ENCODE measurements at places on chromosomes 7 and 10.

GRCh38 chr10:31479752-31480151 is 160.7 kb downstream of the ZEB1 start:
- DNase-seq, result no peak

GRCh38 chr10:70528741-70529362 is 50.3 kb downstream of the PALD1 start:
- no peak for DNase-seq

- no peak for DNase-seq
These were observed 59.9 kb downstream of the INSIG1 start for GRCh38 chr7:155357573-155358041.

DNA sequence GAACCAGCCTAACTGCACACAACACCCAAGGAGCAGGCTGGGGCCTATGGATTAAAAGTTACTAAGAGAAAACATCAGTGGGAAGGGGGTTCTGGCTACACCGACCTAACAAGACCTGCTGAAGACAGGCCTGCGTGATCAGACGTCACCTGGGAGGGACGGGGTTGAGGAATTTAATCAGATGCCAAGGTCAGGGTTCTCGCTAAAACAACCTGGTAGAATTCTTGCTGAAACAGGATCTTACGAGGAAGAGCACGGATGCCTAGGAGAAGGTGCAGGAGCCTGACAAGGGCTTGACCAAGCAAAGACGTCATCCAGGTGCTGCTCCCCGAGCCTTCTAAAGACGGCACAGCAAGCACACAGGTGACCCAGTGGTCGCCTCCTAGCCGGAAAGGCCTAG is 1.6 kb downstream of the IDI2 start:
- DNase-seq, result no peak

DNA sequence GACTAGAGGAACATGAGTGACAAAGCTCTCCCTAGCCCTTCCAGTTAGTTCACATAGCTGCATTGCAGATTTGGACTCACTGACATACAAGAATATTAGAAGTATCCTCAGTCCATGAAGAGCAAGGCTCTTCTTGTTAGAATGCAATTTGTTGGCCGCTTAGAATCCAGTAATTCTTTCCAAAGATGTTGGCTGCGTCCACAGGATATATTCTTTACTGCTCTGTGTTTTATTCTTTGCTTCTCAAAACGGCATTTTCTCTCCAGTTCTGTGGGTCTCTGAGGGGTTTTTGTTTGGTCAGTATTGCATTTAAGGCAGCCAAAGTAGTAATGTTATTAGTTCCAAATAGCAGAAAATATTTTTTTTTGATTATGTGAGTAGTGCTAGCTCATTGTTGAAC is 588.6 kb downstream of the DNAJB9 start:
- DNase-seq, result no peak

DNA sequence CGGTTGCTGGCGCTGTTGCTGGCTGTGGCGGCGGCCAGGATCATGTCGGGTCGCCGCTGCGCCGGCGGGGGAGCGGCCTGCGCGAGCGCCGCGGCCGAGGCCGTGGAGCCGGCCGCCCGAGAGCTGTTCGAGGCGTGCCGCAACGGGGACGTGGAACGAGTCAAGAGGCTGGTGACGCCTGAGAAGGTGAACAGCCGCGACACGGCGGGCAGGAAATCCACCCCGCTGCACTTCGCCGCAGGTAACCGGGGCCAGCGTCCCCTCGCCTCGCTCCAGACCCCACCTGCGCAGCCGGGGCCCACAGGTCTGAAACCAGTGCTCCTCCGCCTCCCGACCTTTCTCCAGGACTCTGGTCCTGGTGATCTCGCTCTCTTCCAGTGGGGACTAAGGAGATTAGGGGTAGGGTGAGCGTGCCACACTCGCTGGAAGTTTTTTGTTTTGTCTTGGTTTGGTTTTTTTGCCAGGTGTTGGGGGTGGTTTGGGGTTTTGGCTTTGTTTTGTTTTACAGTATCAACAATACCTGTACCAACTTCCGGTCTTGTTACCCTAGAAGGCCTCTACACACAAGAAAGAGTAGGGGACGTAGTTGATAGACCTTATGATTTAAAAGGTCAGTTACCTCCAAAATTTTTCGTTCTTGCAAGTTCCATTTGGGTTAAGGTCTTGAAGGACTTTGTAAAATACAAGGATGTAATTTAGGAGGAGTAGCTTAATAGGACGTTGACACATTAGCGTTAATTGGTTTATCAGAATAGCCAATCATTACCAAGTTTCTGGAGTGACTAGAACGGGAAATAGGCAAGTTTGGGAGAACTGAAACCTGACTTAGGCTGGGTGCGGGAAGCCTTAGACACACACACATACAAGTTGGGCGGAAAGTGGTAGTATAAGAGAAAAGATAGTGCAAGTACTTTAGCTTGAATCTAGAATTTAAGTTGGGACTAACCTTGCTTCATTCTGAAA is 704 bp downstream of the TNKS2 start:
- DNase-seq, result peak; percentile 16

DNA sequence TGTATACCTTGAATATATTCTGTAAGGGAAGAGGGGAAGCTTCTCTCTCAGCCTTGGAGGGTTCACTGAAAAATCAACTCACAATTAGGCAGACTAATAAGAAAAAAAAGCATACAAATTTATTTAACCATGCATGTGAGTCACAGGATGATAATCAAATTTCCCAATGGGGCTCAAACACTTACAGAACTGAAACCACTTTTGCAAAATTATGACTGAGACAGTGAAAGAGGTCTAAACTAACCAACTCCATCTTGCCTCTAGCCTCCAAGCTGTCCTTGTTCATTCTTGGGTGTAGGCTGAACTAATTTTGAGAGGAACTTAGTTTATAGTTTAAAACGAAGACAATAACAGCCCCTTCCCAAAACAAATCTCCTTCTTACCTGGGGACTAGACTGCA is 618.3 kb upstream of the AUTS2 start:
- no peak for DNase-seq

GRCh38 chr7:94957061-94957460 is 49.7 kb downstream of the PPP1R9A start:
- no peak for DNase-seq

GRCh38 chr7:131057015-131057793 is 270.5 kb upstream of the MKLN1 start:
- no peak for DNase-seq

DNA sequence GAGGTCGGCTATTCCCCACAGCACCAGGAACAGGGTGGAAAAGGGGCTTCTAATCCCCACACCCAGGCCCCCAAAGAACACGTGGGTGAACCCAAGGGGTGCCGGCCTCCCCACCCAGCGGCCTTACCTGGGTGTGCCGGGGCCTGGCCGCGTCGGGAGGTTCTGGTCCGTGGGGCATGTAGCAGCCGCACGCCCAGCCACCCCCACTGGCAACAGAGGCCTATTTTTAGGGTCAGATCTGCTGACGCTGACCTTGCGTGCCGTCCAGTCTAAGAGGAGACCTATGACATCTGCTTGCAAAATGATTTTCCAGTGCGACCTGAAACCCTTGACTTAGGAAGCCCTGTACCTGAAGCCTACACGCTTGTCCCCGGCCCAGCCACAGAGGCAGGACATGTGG is 38.0 kb upstream of the SAMD8 start:
- no peak for DNase-seq

DNA sequence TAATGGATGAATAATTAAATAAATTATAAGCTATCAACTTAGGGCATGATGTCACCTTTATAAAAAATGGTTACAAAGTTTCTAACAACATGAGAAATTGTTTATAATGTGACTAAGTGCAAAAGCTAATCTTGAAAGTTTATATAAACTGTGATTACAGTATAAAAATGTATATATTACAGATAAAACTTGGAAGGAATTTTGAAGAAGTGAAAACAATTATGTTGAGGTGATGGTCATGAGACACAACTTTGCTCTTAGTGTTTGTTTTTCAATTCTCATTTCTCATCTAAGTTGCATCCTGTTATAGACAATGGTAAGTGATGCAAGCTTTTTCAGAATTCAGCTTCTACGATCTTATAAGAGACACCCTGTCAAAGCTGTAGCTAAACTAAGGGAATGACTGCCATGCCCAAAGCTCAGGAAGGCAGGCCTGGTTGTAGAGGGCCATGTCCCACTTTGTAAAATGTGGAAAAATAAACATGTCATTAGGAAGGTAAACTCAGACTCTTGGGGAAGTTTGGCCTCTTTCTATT is 23.9 kb downstream of the MACC1 start:
- DNase-seq, result no peak

DNA sequence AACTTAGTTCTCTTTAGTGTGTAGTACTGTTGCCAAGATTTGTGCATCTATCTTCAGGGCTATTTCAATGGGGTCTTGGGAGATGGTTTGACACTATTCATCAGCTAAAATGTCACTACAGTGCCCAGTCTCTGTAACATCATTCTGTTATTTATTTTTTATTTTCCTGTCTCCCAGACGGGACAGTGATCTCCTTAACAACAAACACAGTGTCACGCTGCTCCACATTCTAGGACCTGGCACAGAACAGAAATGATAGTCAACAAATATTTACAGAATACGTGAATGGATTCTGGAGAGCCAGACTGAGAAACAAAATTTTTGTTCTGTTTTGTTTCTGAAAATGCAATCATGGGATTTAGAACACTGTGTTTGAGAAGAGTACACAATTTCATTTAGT is 937.7 kb upstream of the LRRN3 start:
- DNase-seq, result no peak

DNA sequence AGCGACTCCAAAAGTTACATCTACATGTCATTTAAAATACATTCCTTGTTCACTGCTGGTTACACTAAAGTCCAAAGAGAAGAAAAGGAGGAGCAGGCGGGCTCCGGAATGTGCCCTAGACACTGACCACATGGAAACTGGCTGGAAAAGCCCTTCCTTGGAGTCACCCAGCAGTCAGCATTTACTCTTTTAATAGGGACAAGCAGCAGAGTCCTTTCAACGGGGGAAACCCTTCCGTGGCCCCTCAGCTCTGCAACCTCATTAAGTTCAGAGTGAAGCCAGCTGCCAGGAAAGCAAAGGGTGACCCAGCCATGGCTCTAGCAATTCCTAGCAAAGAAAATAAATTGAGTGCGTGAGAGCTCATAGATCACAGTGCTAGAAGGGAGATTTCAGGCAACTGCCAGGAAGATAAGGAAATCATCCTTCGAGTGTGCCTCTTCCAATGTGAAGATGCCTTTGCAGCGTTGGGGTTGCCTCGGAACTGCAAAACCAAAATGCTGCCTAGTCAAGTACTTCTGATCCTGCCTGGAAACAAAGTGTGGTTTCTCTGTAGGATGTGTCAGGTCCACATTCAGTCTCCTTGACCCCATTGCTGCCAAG is 101.6 kb downstream of the SORBS1 start:
- DNase-seq, result no peak

- DNase-seq, result no peak
These were observed 67.9 kb downstream of the CELF2 start for GRCh38 chr10:11085545-11085944.

- no peak for DNase-seq
These were observed 17.6 kb downstream of the SFTPA2 start for GRCh38 chr10:79542626-79543025.

DNA sequence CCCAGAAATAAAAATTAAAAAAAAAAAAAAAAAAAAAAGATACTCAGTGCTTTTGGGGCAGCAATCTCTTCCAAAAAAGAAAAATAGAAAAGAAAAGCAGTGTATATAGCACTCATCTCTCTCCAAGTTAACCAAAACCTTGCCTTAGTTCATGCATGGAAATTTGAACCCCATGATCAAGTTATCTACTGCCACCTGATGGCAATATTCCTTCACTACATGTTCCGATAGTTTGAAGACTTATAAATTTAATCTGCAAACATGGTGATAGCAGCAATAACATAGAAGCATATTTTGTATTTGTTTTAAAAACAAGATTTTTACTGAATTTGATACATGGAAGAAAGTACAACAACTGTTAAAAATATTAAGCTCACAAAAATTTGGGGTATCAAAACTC is 48.6 kb upstream of the SLIT1 start:
- no peak for DNase-seq

GRCh38 chr10:31001740-31002139 is 29.9 kb downstream of the ZNF438 start:
- no peak for DNase-seq

- no peak for DNase-seq
These were observed 373.5 kb downstream of the KCNMA1 start for GRCh38 chr10:77264107-77264506.

DNA sequence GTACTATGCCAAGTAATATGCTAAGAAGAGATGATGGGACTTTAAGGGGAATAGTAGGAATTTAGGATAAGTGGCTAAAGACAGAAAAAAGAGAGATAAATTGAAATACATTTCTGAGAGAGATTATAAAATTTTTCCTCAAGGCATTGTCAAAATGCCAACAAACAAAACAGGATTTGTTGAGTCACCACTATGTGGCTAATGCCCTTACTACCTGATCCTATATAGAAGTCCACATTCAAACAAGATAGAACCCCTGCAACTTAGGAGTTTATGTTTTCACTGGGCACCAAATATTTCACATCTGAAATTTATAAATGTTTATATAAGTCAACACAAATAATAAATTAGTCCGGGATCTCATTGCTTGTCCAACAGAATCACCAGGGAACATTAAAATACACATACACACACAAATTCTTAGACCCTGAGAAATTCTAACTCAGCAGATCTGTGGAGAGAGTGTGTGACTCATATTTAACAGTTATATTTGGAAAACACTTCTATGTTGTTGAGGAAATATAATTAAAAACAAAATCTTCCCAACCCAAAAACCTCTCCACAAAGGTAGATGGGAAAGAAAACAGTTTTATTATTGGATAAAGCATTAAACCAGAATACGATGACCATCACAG is 154.3 kb downstream of the PPP1R3A start:
- DNase-seq, result no peak

DNA sequence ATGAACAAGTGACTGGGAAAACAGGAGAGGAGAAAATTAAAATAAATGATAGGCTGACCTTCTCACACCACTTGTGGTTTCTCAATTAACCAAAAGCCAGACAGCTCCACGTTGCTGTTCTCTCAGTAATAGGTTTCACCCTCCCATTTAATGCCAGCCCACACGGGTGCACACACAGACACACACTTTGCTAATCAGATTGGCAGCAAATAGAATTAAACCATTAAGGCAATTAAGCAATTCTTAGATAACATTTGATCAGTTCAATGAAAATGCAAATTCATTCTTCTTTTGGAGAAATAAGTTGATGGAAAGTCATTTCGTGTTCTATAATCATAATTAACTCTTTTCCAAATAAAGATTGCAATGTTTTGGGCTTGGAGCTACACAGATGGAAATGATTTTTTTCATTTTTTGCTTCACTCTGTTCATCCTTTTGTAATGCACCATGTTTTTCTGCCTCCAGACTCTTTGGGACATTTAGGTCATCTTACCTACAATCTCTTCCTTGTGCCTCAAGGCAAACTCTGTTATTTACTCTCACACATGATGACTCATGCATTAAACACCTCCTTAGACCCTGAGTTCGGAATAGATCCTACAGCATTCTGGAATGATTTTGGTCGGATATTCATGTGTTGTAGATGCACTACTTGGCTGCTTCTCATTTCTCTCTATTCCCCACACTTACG is 700.7 kb downstream of the AUTS2 start:
- DNase-seq, result no peak

- no peak for DNase-seq
These were observed 103.7 kb downstream of the MACC1 start for GRCh38 chr7:20113427-20114027.
